ENCODE measurements at places on chromosomes 1 and 21. TPM values are rescaled to one million over a fixed set of nuclear protein-coding genes. Genes with fewer than 3 reads are reported as not detected.

DNA sequence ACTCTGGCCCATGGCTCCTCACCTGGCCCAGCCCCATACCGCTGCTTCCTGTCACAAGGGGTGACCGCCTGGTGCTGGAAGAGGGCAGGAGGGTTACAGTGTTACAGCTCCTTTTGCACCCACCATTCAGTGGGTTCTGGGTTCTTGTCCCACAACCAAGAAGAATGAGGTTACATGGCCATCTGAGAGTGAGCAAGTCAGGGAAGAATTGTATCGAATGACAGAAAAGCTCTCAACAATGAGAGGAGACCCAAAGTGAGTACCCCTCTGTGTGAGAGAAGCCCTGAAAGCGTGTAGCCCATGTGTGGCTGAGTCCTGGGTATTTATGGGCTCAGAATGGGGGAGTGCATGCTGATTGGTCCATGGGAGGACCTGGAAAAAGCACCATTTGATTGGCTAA, 888.5 kb downstream of the ADGRL2 start:
- no peak for DNase-seq

DNA sequence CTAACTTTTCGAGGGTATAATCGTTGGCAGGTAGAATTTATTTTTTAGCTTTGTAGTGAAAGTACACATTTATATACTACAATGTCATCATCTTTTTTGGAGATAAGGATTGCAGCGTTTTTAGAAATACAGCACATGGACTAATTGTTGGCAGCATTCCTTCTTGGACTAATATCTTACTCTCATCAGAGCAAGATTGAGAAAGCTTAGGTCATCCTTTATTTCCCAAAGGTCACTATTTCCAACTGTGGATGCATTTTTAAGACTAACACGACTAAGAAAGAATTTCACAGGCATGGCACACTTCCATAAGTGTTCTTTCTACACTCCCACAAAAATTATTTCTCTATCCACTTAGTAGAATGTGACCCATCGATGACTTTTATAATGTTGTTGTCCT, 732.3 kb downstream of the NCAM2 start:
- DNase-seq: no peak

DNA sequence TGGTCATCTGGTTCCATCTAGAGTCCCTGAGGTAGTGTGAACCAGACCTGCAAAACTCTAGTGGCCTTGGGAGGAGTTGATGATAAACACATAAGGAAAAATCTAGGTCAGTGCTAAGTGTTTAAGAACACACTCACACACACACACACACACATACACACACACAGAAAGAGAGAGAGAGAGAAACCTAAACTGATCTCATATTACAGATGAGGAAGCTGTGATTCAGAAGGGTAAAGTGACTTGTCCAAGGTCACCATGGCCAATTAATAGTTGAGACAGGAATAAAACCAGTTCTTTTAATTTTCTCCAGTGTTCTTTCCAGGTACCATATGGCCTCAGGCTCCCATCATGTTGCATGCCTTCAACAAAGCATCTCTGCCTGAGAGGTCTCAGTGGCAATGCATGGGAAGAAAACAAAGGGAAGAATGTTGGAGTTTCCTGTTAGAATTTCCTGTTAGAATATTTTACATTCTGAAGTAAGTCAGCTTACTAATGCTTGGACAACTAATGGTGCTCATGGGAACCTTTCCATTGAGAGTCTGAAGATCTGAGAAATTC, 77.3 kb upstream of the TSPAN2 start:
- no peak for DNase-seq

- no peak for DNase-seq
Measured at GRCh38 chr1:209238356-209238755, 345.2 kb upstream of the CAMK1G start.

- DNase-seq: no peak
Measured at GRCh38 chr1:231252336-231252735, 11.3 kb downstream of the GNPAT start.

DNA sequence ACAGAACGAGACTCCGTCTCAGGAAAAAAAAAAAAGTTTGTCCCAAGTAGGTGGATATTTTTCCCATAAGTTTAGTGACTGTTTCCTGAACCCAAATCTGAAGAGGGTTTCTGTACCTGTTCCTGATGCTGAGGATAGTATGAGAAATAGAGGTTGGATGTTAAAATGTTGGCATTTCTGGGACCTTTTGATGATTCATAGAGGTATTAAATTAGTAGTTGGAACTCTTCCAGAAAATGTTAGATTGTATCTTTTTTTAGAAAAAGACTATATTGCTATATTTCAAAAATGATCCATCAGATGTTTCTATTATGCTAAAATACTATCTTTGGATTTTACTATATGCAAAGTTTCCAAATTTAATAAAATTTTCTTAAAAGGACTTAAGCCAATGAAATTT, 2.9 kb upstream of the CENPL start:
- no peak for DNase-seq

The AMY1A gene
- not detected for total RNA-seq

The S100A5 gene
- 0.30 TPM for total RNA-seq

The OR2M3 gene
- total RNA-seq: not detected

Data from NCI-H460 (cell line).